ENCODE measurements at places on chromosomes 1 and 21.

GRCh38 chr1:21491488-21492355 lies 17.5 kb upstream of the ALPL start:
- DNase-seq = no peak

GRCh38 chr1:156111355-156111962 lies 3.1 kb upstream of the LMNA start:
- DNase-seq = no peak

GRCh38 chr1:155175927-155176371 lies 2.3 kb downstream of the TRIM46 start:
- no peak for DNase-seq

GRCh38 chr1:68585351-68585750 lies 88.5 kb upstream of the DEPDC1 start:
- no peak for DNase-seq

DNA sequence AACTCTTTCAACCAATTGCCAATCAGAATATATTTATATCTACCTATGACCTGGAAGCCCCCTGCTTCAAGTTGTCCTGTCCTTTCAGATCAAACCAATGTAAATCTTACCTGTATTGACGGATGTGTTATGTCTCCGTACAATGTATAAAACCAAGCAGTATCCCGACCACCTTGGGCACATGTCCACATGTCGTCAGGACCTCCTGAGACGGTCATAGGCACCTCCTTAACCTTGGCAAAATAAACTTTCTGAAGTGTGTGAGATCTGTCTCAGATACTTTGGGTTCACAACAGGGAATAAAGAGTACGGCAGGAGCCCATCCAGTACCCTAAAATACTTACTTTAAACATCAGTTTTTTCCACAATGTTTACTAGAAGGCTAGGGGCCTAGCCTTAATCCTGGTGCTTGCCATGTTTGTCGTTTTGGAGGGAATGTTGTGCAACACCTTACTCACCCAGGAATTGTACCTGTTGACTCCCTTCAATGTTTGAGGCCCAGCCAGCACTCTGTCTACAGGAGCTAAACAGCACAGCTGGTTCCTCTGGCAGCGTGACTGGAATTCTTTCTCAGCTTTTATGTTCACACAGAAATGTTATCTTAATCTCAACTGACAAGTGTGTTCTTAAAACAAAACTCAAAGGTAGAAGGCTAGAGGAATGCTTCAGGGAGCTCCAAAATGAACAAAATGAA lies 90.8 kb upstream of the USP25 start:
- DNase-seq = no peak

- no peak for DNase-seq
Observed at GRCh38 chr1:31643976-31644559, 608 bp downstream of the PEF1 start.

- DNase-seq = no peak
Observed at GRCh38 chr1:29256979-29257804, 20.9 kb downstream of the PTPRU start.

DNA sequence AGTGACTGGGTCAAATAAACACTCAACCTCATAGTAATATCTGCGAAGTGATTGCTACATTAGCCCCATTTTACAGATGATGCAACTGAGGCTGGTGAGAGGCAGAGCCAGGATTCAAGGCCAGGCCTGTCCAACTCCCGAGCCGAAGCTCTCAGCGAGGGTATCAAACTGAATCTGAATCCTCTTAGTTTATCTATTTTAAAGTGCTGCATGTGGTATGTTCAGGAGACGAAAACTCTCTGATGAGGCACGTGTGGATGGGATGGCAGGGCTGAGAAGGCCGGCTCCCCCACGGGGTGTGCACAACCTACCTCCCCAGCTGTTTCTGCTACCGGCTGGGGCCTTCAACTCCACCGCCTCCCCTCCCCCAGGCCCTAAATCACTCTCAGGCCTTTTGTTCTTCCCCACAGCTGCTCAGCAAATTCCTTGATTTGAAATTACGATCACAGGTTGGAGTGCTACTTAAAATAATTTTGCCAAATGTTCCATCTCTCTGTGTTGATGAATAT lies 171.8 kb downstream of the TOMM20 start:
- no peak for DNase-seq

DNA sequence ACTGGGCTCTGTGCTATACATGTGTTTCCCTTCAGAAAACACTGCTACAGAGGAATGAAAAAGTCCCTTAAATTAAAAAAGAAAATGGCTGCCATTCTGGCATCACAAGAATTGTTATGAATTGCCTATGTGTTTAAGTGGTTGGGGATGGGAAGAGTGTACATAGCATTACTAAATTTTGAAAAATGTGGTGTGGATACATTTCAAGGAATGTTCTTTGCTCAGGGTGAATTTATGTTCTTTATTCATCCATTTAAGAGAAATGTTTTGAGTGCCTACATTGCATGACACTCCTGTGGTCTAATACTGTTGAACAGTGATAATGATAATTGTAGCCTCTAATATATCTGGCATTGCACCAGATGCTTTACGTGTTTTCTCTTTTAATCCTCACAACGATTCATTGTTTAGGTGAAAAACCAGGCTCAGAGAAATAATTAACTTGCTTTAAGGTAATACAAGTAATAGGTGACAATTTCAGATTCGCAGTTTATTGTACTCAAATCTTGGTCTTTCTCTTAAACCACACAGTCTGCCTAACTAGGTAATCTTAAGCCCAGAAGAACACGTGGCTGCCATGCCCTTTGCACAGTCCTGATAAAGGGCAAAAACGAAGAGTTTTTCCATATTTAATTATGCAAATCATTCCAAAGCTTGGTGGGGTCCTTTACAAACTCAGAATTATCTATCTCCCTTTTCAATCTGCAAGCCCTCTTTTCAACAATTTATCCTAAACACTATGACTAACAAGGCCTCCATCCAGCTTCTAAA lies 31.5 kb downstream of the DPT start:
- DNase-seq = no peak

GRCh38 chr1:203481196-203481595 lies 5.6 kb downstream of the PRELP start:
- DNase-seq = no peak

- no peak for DNase-seq
Observed at GRCh38 chr1:73947009-73947408, 251.0 kb downstream of the LRRIQ3 start.

DNA sequence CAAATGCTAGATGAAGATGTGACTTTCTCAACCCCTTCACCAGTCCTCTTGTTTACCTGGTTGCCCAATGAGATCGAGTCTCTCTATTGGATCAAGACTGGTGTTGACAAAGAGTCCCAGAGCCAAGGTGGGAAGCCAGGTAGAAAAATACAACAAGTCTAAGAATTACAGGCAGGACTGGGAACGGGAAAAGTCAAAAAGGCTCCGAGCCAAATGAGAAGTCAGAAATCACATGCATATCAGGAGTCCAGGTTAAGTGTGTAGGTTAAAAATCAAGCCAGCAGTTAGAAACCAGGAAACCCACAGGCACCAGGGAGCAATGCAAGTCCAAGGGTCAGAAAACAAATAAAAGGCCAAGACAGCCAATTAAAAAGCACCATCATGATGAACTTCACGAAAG lies 27.4 kb upstream of the DUSP23 start:
- no peak for DNase-seq

GRCh38 chr1:206782448-206782847 lies 10.2 kb upstream of the IL10 start:
- no peak for DNase-seq

DNA sequence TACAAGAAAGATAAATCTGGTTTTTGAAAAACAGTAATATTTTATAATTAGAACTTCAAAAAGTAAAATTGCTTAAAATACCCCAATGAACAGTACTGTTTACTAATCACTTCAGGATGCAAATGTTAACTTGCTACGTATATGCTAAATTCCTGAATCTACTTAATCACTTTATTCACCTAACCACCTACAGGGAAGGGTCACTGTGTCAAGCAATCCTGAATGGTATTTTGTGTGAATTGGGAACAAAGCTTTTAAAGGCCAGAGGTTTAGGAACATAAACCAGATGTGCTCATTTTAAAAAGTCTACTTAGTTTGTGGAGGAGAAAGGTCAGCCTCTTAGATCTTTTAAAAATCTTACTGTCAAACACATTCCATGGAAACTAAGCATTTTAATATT lies 1143.0 kb upstream of the ADGRL2 start:
- DNase-seq = no peak

GRCh38 chr1:88777604-88778149 lies 93.6 kb downstream of the PKN2 start:
- DNase-seq = no peak

GRCh38 chr1:185514311-185514710 lies 197.3 kb upstream of the IVNS1ABP start:
- no peak for DNase-seq

DNA sequence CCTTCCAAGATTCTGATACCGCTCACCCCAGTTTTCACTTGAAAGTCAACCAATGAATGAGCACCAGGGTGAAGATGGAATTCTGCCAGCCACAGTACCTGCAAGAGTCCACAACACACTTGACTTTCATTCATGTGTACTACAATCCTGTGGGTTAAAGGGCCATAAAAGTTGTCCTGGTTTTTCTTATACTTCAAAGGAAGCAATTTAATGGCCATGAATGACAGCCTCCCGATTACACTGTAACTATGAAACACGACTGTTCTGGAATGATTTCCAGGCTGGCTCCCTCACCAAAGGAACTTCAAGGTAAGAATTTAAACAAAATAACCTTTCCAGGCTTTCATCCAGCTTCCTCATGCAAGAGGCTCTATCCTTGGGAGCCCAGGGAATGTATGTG lies 502.8 kb downstream of the SMYD3 start:
- no peak for DNase-seq

DNA sequence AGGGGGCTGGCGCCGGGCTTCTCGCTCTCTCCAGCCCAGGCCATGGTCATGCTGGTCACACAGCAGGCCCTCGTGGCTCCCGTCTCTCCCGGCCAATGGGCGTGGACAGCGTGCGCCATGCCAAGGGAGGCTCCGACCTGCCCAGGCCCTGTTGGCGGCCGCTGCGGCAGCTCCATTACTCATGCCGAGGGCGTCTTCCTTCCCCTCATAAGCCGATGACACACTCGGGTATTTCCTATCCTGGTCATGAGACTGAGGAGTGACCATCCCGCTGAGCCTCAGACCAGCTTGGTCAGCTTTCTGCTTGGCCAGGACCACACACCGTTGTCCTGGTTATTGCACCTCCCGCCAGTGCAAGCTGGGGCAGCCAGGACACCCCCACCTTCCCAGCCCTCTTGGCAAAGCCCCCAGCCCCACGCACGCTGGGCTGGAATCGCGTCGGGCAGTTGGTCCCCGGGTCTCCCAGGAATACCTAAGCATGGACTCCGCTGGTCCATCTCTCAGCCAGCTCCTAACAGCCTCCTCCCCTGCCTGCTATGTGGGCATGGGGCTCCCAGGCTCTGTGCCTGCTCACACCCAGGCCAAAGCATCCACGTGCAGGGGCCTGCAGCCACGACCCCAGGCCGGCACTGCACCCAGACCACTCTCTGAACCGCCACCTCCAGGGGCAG lies 49.8 kb downstream of the ARHGEF16 start:
- DNase-seq = no peak

DNA sequence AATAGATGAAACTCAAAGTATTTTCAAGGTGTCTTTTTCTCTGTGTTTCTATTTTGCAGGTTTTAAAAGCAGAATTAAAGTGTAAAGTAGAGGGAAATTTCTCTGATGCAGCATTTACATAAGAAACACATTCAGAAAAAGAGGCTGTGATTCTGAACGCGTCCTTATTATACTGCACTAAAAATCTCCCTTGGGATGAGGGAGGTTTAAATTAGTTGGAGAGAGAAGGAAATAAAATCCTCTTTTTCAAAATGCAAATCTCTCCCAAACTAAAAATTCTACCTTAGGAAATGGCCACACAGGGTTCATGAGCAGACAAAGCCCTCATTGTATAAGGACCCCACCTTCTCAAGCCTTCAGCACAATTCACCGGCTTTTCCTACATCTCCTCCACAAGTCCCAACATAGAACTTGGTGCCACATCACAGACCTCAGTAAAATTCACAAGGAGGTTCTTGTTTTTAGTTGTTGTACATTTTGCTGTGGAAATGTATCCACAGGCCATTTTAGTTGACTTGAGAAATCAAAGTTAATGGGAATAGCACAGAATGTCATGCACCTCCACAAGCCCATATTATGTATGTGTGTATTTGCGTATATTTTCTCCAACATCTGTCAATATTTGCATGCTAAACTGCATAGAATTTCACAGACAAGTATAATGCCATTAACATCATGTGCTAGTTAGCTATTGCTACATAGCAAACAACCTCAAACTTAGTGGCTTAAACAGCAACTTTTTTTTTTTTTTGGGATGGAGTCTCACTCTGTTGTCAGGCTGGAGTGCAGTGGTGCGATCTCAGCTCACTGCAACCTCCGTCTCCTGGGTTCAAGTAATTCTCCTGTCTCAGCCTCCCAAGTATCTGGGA lies 59.8 kb downstream of the MAB21L3 start:
- DNase-seq = no peak

- DNase-seq = no peak
Observed at GRCh38 chr21:34355570-34355969, 8.2 kb upstream of the KCNE2 start.

DNA sequence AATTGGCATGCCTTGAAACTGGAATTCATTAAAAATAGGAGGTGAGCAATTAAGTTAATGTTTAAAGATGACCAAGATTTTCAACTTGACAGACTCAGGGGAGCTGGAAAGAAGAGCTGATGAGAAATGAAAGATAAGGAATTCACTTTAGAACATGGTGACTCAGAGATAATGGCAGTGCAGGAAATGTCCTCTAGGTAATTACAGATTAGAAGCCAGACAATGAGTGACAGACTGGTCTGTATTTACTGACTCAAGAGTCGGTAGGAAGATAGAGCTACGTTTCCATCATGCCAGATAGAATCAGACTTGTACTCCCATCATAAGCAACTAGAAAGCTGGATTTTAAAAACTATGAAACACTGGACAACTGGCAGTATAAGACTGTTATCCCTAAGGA lies 151.6 kb downstream of the AJAP1 start:
- no peak for DNase-seq
